ENCODE measurements at places on chromosomes 6 and 20.

DNA sequence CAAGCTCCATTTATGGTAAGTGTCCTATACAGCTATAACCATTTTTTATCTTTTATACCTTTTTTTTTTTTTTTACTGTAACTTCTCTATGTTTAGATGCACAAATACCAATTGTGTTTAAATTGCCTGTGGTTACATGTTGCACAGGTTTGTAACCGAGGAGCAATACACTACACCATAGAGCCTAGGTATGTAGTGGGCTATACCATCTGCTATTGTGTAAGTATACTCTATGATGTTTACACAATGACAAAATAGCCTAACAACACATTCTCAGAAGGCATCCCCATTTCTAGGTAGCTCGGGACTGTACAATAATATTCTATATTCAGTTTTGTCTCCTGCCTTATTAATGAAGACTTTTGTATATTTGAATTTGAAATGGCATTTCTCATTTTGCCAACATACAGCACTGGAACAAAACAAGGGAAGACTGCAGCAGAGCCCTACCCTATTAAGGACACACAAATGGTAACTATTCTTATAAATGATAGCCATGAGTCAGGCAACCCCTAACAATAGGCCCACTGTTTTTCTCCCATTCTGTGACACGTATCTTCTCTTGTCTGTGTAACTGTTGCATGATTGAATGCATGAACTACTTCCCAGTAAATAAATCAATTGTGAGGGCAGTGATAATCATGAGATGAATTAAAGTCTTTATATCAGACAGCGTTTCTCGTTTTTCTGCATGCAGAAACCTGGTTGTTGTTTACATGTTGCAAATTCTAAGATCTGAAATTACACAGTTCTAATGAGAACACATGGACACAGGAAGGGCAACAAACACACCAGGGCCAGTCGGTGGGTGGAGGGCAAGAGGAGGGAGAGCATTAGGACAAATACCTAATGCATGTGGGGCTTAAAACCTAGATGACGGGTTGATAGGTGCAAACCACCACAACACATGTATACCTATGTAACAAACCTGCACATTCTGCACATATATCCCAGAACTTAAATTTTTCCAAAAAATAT lies 173.9 kb downstream of the EPM2A start:
- DNase-seq = no peak

- no peak for DNase-seq
Observed at GRCh38 chr20:59165396-59165795, 1.8 kb downstream of the ZNF831 start.

DNA sequence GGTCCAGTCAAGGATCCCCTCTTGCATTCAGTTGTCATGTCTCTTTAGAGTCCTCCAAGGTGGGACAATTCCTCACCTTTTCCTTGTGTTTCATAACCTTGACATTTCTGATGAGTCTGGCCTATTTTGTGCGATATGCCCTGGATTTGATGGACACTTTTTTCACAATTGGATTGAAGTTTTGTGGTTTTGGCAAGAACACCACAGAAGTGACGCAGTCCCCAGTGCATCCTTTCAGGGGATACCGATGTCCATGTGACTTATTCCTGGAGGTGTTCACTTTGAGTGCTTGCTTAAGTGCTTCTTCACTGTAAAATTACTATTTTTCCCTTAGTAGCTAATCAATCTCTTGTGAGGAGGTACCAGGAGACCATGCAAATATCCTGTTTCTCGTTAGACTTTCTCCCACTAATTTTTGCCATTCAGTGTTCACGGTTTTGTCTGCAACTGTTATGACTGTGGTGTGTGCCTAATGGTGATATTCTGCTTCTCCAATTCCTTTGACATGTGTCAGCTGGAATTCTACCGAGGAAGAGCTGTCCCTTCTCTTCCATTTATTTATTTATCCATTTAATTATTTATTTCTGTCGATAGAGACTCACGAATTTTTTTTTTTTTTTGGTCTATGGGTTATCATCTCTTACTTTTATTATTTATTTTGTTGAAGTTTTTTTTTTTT lies 30.8 kb downstream of the BPIFB4 start:
- DNase-seq = no peak

- no peak for DNase-seq
Observed at GRCh38 chr20:14723614-14724013, 386.2 kb upstream of the FLRT3 start.

GRCh38 chr6:90190752-90191395 lies 105.8 kb downstream of the BACH2 start:
- no peak for DNase-seq

DNA sequence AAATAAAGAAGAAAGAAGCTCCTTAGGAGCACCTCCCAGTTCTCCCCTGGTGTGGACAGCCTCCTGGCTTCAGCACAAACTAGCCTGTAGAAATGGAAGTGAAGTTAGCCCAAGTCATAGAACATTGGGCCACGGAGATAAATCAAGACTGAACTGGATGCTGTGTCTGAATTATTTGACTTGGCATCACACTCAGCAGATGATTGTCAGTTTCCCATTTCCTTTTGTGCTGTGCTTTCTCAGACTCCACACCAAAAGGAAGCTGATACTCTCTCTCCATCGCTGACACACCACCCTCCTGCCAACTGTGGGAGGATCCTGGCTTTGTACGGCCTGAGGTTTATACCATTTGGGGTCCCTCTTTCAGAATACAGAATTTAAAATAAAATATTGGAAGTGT lies 209.8 kb downstream of the TFAP2A start:
- DNase-seq = no peak

DNA sequence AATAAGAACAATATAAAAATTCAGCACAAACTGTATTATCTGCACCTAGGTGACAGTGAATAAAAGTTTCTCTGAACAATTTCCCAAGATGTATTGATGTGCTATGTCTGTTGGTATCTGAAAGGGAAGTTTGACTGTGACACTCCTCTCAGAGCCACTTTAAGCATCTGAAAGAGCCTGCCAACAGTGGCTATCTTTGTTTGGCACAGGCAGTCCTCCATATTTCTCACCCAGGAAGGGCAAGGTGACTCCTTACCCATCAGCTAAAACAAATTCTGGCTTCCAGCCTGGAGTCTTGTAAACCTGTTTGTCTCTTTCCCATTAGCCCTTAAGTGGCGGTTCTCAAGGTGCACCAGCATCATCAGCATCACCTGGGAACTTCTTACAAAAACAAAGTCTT lies 122.4 kb upstream of the VGLL2 start:
- DNase-seq = no peak

GRCh38 chr20:56442389-56443365 lies 25.8 kb upstream of the RTF2 start:
- no peak for DNase-seq

GRCh38 chr20:41316602-41317545 lies 657 bp downstream of the ZHX3 start:
- peak; percentile 85 for DNase-seq

DNA sequence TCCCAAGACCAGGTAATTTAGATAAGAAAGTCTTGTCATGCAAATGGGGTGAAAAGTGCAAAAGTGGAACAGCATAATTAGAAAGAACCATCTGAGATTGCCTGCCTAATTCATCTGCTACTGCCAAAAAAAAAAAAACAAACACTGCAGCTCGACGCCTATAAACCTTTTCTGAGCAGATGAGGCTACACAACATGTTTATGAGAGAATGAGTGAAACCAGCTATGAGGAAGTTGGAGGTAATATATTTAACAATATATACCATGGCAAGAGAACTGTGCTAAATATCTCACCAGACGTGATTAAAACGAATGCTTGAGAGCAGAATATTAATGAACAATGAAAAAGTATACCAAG lies 50.0 kb downstream of the LAMA4 start:
- no peak for DNase-seq

DNA sequence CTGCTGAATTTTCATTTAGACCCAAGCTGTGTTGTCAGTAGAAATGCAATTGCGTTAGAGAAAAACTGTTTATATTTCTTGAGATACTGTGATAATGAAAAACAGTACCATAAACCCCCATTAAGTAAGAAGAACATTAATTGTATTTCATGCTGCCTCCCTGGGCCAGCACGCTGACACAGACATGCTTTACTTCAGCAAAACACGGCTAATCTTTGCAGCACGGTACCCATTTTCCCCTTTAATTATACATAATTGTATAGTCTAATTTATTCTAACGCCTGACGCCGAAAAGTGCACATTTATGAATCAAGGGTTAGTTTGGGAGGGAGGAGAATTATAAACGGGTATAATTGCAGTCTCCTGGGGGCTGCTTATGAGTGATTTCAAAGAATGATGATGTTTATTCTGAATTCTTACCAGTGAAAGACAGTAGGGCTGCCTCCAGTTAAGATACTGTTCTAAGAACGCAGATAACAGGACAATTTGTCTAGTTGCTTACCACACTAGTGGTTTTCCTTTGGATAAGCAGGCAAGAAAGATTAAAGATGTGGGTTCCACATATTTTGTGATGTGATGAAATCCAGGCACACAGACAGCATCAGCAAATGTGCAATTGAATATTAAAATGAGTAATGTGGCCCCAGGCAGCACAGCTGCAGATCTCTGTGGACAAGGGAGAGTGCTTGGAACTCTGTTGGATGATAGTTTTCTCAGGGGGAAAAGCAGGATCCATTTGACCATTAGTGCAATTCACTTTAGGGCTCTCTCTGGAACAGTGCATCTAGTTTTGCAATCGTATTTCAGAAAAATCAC lies 4.7 kb upstream of the SULF2 start:
- no peak for DNase-seq

DNA sequence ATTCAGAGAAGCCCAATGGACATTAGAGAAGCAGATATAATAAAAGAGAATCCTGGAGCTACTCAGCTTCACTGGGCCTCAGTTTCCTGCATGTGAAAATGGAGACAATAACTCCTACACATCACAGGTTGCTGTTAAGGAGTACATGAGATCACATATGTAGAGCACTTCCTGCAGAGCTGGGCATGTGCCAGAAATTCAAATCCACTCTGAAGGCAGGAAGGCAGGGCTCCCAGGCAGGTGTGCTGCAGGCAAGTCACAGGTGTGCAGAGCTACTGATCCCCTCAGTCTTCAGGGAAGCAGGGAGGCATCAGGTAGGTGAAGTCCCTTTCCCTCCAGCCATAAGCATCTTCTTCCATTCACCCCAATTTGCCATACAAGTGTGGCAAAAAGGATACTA lies 48.0 kb downstream of the DST start:
- DNase-seq = no peak

GRCh38 chr20:41984031-41984430 lies 365.9 kb upstream of the CHD6 start:
- DNase-seq = no peak

DNA sequence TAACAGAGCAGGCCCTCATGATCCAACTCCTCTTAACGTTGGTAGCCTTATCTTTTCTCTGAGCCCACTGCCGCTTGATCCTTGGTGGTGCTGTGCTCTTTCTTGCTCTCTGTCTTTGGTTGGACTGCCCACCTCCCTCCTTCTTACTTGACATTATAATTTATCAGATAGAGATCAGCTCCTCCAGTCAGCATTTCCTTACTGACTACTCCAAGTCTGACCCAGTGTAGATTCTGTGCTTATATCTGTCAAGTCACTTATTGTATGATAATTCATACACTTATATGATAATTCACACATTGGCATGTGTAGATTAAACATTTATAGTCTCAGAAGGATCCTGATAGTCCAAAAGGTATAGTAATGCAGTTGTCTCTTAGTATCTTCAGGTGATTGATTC lies 18.1 kb downstream of the PTPRA start:
- no peak for DNase-seq

GRCh38 chr6:40714576-40715564 lies 127.7 kb upstream of the LRFN2 start:
- no peak for DNase-seq

DNA sequence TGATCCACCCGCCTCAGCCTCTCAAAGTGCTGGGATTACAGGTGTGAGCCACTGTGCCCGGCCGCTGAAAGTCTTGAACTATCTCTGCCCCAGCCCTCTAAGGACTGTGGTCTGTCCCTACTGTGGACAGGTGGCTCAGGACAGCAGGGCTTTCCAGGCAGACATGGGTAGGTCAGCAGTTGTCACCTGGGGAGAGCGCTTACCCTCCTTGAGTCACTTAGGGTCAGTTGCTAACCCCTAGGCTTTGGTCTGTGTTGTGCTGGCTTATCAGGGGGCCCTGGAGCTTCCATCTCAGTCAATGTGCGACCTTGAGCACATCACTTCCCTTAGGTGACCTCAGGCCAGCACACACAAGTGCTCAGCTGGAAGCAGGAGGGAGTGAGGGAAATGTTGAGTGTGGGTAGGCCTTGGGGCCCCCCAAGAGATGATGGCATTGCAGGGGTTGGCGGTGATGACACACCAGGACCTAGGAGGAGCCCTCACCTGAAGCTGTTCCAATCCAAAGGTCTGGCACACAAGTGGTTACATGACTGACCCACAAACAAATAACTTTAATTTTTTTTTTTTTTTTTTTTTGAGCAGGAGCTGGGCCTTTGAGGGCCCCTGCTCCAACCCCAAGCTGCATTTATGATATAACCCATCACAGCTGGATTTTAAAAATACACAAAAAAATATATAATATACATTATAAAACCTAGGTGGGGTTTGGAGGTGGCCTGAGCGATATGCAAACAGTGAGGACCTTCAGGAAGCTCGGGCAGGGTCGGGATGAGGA lies 5.1 kb downstream of the RPL10A start:
- DNase-seq = no peak

DNA sequence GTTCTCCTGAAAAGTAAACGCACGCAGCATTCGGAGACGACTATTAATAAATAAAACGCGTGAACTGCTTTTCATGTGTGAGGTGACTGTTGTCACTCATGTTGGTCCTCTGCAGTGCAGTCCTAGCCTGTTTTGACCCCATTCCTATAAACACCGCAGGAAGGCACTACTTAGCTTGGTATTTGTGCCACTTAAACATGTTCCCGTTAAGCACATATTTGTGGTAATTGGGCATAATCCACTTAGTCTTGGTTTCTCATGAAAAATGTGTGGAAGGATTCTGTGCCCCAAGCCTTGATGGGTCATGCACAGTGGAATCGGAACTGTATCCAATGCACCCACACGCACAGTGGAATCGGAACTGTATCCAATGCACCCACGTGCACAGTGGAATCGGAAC lies 313.9 kb downstream of the THBS2 start:
- no peak for DNase-seq

DNA sequence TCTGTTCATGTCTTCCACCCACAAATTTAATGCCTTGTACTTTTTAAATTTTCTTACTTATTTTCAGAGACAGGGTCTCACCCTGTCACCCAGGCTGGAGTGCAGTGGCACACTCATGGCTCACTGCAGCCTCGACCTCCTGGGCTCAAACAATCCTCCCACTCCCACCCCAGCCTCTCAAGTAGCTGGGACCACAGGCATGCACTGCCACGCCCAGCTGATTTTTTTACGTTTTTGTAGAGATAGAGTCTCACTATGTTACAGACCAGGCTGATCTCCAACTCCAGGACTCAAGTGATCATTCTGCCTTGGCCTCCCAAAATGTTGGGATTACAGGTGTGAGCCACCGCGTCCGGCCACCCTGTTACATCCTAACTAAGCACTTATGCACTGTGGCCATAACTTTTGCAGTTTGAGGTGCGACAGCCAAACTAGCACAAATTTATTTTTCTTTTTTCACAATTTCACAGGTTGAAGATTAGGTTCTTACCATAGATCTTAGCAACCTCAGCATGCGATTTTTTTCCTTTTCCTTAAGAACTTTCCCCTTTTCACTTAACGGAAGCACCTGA lies 92.1 kb downstream of the EPB41L2 start:
- DNase-seq = no peak

- DNase-seq = no peak
Observed at GRCh38 chr6:142534484-142534883, 232.7 kb downstream of the ADGRG6 start.
